ENCODE measurements at places on chromosomes 7 and 10.
A peak's percentile ranks its signal among the peaks of the same experiment; 100 is the strongest.

DNA sequence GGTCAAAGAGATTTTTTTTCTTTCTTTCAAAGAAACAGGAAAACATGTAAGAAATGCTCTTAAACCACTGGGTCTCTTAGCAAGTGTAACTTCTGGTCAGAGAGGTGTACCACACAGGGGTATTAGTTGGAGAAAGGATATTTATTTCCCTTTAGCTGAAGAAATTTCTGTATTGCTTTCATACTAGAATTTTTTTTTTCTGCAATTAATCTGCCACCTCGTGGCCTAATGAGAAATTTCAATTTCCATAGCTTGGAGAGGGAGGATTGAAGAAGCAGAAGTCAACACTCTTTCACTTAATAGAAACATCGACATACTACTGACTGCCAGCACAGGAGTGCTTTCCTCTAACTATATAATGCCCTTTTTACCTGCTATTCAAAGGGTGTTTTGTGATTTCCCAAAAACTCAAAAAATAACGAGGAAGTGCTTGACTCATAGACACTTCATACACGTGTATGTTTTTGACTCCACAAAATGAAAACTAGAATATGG, 177.6 kb upstream of the NAMPT start:
- DNase-seq = no peak

GRCh38 chr7:70384891-70385290, 747.1 kb upstream of the GALNT17 start:
- peak; percentile 22 for DNase-seq

GRCh38 chr10:132253092-132253687, 54.6 kb downstream of the STK32C start:
- no peak for DNase-seq

DNA sequence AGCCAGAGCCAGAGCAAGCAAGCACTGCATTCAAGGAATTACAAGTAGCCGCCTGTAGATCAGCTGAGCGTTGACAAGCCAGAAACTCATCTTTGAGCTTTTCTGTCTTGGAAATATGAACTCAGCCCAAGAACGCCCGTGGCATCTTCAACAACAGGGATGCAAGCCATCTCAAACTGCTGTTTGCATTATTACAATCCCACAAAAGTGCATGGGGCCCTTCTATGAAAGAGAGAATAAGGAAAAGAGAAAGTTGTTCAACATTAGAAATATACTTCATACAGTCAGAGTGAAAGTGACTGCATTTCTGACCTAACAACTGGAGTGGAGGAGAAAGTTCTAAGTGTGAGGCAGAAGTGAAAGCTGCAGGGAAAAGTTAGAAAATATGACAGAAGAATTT, 6.5 kb downstream of the SGCE start:
- no peak for DNase-seq

DNA sequence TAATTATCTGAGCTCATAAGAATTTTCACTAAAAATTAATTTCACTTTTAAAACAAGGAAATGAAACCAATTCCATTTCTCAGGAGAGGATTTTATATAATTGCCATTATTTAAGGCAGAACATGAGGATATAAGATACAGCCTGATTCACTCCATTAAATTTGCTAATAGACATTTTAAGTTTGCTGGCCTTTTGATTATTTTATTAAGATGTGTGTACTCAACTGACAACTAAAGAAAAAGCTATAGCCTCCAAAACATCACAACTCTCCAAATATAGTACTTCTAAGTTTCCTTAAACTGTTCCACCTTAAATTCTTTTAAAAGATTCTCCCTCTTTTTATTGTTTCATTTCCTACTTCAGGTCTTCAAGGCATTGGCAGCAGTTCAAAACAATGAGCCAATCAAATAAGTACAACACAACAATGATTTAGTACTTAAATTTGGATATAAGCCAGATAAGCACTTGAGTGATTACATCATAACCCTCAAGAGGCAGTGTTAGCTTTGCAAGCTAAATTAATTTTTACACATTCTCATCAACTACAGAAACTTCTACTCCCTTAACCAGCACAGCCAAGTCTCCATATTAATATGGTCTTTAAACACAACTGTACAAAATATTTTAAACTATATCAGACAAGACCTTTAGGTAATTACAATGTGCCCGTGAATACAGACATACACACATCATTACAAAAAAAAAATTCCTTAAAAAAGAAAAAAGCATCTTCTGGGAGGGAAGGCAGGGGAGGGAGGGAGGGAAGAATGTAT, 121.8 kb downstream of the KMT2C start:
- peak; percentile 26 for DNase-seq

DNA sequence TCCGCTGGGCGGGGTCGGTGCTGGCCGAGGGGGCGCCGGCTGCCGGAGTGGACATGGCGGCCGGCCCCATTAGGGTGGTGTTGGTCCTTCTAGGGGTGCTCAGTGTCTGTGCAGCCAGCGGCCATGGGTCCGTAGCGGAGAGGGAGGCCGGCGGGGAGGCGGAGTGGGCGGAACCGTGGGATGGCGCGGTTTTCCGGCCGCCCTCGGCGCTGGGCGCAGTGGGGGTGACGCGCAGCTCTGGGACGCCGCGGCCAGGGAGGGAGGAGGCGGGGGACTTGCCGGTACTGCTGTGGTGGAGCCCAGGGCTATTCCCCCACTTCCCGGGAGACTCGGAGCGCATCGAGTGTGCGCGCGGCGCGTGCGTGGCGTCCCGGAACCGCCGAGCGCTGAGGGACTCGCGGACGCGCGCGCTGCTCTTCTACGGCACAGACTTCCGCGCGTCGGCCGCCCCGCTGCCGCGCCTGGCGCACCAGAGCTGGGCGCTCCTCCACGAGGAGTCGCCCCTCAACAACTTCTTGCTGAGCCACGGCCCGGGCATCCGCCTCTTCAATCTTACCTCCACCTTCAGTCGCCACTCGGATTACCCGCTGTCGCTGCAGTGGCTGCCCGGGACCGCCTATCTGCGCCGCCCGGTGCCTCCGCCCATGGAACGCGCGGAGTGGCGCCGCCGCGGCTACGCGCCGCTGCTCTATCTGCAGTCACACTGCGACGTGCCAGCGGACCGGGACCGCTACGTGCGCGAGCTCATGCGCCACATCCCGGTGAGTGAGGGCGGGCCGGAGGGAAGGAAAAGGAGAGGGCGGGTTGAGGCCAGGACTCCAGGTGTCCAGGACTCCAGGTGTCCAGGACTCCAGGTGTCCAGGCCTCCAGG, 9.3 kb upstream of the CHCHD1 start:
- peak; percentile 90 for DNase-seq

GRCh38 chr7:28570113-28570969, 158.0 kb downstream of the CREB5 start:
- no peak for DNase-seq

DNA sequence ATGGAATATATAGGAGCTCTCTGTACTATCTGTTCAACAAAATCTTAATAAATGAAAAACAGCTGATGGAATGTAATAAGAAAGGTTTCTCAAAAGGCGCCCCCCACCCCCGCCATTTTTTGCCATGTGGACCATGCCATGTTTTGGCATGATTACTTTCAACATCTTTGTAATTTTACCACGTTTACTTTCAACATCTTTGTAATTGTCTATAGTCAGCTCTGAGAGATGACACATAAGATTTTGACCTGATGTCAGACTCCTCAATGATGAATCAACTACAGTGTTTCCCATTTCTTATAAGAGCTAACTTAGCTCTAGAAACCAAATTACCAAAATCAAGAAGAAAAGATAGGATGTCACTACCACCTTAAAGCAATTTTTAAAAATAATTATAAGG, 144.9 kb upstream of the AHR start:
- no peak for DNase-seq

DNA sequence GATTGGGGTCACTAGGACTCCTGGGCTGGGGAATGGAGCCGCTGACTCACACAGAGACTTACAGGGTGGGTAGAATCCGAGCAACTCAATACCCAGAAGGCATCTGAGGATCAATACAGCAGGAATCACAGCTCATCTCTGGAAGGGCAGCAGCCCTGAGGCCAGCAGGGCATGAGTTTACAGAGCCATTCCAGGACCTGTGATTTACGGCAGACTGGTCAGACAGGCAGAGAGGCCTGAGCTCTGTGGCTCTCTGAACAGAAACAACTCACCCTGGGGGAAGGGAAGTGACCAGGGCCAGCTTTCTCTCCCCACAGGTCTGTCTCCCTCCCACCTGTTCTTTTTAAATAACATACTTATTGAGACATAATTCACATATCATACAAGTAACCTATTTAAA, 88.2 kb upstream of the CXCL12 start:
- DNase-seq = no peak

- no peak for DNase-seq
These were observed 32.1 kb downstream of the MICALL2 start for GRCh38 chr7:1427064-1427657.

- no peak for DNase-seq
These were observed 740.6 kb downstream of the LRMDA start for GRCh38 chr10:76172020-76172419.

DNA sequence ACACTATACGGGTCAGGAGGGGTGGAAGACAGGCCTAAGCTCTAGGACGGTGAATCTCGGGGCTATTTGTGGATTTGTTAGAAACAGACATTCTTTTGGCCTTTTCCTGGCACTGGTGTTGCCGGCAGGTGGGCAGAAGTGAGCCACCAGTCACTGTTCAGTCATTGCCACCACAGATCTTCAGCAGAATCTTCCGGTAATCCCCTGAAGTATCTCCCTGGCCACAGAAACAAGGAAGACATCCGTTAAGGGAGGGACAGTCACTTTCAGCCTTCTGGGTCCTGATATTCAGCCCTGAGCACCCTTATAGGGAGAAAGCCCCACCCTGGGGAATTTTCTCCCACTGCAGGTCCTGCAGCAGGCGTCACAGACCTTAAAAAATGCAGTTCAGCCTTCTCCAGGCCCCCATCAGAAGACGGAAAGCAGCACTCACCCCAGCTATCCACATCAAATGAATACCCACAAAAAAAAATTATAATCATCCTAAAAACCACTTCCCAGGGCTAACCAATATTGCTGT, 23.2 kb downstream of the PLAC9 start:
- no peak for DNase-seq

GRCh38 chr7:19709249-19709578, 377 bp upstream of the POLR1F start:
- no peak for DNase-seq

Measured in AG08396 (cell line).